ENCODE measurements at places on chromosomes 5 and 9.

DNA sequence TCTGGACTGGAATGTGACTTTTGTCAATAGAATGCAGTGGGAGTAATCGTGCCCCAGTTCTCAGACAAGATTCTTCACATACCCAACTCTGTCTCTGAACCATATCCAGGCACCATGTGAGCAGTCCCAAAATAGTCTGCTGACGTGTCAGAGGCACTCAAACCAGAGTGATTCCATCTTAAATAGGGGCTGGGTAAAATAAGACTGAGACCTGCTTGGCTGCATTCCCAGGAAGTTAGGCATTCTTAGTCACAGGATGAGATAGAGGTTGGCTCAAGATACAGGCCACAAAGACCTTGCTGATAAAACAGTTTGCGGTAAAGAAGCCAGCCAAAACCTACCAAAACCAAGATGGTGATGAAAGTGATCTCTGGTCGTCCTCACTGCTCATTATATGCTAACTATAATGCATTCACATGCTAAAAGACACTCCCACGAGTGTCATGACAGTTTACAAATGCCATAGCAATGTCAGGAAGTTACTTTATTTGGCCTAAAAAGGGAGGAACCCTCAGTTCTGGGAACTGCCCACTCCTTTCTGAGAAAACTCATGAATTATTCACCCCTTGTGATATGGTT, 16.9 kb upstream of the PLCXD3 start:
- no peak for DNase-seq

DNA sequence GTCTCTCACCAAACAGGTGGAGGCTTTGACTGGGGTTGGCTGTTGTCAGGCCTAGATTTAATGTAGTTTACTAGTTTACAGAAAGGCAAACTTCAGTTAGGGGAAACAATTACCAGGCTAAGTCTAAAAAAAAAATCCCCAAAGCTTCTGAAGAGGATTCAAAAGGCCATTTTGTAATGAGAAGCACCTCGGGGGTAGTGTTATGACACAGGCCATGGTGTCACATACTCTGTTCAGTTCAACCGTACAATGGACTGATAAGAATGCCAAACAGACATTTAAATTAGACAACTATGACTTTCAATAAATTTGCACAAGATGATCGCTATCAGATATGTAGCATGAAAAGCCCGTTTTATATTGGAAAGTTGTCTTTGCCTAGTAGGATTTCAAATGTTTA, 120.1 kb upstream of the PCA3 start:
- DNase-seq, result no peak

- no peak for DNase-seq
Measured at GRCh38 chr5:102760815-102761214, 5.7 kb downstream of the PAM start.

- DNase-seq, result no peak
Measured at GRCh38 chr5:1140818-1141189, 28.9 kb upstream of the SLC12A7 start.

GRCh38 chr9:38422555-38423260, 1.5 kb downstream of the IGFBPL1 start:
- no peak for DNase-seq

GRCh38 chr5:120017513-120017912, 388.2 kb downstream of the FAM170A start:
- DNase-seq, result no peak

GRCh38 chr9:77022783-77023440, 3.5 kb downstream of the FOXB2 start:
- DNase-seq, result no peak

GRCh38 chr9:93573516-93573828, 2.9 kb upstream of the PHF2 start:
- DNase-seq, result no peak

DNA sequence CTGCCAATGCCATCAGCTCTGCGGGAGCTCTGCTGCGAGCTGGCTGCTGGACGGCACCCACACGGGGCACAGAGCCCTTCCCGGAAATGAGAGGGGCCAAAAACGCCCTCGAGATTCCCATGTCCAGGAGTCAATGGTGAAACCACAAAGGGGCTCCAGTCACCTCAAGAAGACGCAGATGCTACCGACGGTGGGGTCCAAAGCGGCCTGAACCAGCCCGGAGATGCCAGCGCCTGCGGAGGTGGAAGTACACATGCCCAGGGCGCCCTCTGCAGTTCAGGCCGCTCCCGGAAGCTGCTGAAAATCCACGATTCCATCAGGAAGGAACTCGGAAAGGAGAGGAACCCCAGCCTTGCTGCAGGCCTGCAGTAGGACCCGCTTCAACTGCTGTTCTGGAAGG, 82.4 kb upstream of the SELENOP start:
- DNase-seq, result no peak

DNA sequence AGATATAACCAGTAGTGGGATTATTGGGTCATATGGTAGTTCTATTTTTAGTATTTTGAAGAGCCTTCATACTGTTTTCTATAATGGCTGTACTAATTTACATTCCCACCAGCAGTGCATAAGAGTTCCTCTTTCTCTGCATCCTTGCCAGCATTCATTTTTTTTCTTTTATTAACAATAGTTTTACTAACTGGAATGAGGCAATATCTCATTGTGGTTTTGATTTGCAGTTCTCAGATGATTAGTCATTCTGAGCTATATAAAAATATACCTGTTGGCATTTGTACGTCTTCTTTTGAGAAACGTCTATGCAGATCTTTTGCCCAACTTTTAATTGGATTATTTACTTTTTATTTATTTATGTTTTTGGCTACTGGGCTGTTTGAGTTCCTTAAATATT, 1579.3 kb upstream of the CDH6 start:
- no peak for DNase-seq

DNA sequence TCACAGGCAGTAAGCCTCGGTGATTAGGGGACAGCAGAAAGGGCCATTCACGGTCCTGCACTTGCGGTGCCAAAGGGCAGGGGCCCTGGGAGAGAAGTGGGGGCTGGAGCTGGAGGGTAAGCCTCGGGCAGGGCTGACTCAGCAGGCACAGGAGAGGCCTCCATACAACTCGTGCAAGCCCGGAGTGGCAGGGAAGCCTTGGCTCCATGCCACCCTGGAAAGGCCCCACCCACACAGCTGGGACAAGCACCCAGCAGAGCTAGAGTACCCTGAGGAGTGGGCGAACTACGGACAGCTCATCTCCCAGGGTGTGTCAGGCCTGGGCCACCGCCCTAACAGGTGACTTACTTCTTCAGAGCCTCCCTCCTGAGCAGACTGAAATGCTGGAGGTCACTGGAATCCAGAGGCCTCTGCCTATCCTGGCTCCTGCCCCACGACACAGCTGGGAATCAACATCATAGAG, 5.6 kb upstream of the CAMK2A start:
- no peak for DNase-seq

DNA sequence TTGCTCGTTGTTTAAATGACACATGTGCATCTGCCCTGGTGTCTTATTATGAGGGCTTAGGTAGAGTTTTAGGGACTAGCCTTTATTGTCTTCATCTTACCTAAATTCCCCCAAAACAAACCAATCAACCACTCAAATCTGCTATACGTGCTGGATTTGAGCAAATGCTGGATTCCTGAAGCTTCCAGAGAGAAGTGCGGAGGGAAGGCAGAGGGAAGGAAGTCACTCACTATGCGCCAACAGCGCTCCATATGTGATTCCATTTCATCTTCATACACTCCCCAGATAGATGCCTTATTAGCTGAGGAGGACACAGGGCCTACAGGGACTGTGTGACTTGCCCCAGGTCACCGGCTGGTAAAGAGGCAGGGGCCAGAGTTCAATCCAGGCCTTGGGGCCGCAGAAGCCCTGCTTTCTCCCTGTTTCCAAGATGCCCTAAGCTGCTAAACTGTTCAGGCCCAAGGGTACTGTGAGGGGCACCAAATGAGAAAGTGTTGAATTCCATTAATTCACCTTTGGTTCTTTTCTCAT, 63.5 kb downstream of the OTULIN start:
- DNase-seq, result no peak

- DNase-seq, result no peak
Measured at GRCh38 chr5:20617841-20618240, 629.8 kb upstream of the CDH18 start.

GRCh38 chr5:81579262-81579924, 171.5 kb downstream of the SSBP2 start:
- no peak for DNase-seq

DNA sequence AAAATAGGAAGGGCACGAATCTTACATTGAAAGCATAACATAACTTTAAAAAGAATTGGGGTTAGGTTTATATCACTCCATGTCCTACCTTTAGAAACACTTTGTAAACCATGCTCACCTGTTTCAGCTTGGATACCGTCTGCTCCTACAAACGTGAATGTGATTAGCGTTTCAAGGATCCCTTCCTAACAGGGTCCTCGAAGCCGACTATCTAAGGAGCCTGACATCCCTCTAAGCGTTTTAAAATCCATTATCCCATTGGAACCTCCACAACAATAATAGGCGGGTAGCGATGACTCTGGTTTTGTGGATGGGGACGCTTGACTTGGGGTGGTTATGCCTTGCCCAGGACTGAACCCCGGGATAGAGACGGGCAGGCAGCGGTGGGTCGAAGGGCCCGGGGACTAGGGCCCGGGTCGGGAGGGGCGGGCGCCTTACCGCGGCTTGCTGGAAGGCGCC, 937 bp downstream of the SVEP1 start:
- no peak for DNase-seq

DNA sequence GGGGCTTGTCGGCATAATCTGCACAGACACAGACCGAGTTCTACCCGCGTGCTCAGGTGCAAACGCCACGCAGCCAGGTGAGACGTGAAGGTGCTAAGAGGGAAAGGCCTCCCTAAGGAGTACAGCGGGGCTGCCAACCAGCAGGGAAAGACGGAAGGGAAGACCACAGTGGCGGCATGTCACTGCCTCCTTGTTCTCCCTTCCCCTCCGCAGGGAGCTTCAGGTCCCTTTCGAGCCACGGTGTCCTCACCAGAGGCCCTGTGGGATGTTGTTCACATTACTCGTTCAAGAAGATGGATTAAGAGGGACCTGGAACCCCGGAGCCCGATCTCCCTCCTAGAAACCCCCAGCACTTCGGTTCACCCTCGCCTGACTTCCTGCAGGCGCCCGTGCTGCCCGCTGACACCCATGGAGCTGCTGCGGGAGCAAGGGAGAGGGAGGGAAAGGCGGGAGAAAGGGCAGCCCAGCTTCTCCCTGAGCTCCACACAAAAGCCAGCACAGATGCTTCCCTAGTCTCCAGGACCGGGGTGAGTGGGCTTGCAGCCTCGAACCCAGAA, 686 bp downstream of the BRD9 start:
- DNase-seq, result no peak

DNA sequence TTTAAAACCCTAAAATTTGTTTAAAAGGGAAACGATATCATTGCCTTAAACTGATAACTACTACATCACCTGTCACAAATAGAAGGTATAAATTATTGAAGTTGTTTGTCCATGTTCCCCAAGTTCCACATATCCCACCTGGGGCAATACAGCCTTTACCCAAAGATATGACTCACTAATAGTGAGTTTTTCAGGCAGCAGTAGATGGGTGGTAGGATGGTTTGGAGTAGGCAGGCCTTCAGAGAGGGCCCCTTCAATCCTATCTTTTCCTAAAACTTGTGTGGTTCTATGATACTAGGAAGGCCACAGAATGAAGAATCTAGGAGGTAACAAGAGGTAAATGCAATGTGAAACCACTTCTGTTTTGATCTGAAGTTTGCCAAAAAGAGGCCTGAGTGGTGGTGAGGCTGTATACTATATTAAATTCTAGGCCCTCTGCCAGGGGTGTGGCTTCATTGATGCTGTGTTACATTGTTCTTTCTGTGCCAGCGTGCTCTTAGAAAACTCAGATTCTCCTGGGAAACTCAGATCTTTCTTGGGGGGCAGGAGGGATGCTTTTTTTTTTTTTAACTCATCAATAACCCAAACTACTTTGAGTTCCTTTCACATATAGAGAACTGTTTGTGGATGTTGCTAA, 7.2 kb downstream of the CYSTM1 start:
- no peak for DNase-seq

DNA sequence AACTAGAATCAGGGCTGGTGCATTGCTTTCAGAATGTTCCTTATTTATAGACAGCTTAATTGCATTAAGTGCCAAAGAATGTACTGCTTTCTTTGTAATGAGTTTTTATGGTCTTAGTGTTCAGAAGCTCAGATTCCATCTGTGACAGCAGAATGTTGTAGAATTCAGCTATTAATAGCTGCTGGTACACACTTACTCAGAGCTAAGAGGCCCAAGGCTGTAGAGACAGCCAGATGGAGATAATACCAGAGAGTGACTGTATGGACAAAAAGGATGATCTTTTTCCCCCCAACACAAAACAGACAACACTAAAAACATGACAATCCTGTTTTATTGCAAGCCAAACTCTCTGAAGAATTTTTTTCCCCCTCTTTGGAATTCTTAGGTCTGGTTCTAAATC, 50.2 kb downstream of the PPP2R2B start:
- DNase-seq, result no peak

DNA sequence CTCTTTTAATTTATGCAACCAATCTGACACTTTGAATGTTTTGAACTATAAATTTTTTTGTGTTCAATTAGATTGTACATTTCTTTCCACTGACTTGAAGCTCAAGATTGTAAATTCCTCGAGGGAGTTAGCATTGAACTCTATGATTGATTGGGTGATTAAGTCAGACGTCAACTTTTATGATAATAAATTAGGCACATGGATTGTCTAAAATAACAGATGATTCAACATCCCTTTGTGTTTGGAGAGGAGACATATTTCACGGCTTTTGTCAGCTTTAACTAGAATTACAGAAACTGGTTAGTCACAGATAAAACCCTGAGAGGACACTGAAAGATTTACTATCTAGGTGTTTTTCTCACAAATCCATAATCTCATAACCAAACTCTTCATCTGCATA, 32.7 kb upstream of the TXNDC8 start:
- DNase-seq, result no peak

DNA sequence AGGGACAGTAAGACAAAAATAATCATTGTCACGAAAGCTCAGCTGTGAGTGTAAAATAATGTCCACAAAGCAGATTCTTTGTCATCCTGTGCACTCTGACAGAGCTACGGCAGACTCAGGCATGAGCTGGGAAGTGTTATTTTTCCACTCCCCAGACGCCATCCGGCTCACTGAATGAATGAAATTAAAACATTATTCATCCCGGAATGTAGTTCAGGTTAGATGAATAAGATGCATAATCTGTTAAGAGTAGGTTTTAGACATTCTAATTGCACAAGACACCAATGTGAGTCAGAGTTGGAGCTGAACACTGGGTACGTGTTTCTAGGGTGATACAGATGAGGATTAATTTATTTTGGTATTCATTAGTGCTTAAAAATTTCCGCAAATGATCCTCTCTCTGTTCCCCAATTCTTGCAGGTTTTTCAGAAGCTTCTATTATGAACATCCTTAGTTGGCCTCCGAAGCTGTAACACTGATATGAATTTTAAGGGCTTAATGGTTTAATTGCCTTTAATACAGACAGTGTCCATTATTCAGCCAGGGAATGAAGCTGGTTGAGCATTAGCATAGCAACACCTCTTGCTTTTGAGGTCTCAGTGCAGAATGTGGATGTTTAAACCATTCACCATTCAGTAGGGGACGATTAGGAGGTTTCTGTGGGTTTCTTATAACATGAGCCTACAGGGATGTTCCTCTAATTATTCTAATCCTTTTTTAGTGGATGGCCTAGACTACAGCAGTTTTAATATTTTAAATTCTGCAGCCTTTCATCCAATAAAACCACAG, 65.6 kb upstream of the FRRS1L start:
- DNase-seq, result no peak

- no peak for DNase-seq
Measured at GRCh38 chr9:129828051-129828450, 4.1 kb upstream of the TOR1A start.

Measured in stimulated activated CD4-positive, alpha-beta T cell treated with anti-CD3 and anti-CD28 coated beads, TNF-alpha, amount 100 ng/mL, for 24 hours (primary cell).